Epithelial cell of alveolus of lung (primary cell): ENCODE measurements at places on chromosomes 4 and X. TPM values are rescaled to one million over a fixed set of nuclear protein-coding genes. Genes with fewer than 3 reads are reported as not detected.

Gene RHOXF1
- not detected in 2 replicates for total RNA-seq

Gene FGFR3
- total RNA-seq: 0.88 and 1.4 TPM in 2 replicates

Gene DGKK
- total RNA-seq: not detected in 2 replicates

Gene MAGEA11
- total RNA-seq: not detected in 2 replicates

Gene ANKRD50
- total RNA-seq: 14.4 and 25.3 TPM in 2 replicates

Gene GPR50
- not detected in 2 replicates for total RNA-seq

Gene TMPRSS11A
- total RNA-seq: not detected in 2 replicates

Gene CD99L2
- 65.3 and 66.1 TPM in 2 replicates for total RNA-seq

Gene TTC29
- 0.08 and 0.26 TPM in 2 replicates for total RNA-seq

Gene CYBB
- not detected in 2 replicates for total RNA-seq

Gene AFF2
- 0.16 and 1.8 TPM in 2 replicates for total RNA-seq
